GM12892 (cell line): ENCODE measurements at places on chromosomes 7 and 10.

DNA sequence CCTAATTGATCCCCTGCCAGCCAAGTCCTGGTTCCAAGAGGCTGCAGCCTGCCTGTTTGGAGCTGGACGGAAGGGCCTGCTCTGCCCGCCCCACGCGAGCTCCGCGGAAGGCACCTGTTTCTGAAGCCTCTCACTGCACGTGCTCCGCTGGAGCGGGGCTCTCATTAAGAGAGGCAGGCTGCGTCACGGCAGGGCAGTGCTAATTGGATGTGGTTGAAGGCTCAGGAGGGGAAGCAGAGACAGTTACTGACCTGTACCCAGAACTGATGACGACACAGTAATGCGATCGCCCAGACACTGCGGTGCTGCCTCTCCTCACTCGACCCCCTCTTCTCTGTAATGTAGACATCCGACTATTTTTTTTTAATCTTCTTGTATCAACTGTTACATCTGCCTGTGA, 411.1 kb upstream of the MGMT start:
- no peak for DNase-seq

GRCh38 chr10:96034625-96035024, 8.8 kb upstream of the CCNJ start:
- DNase-seq: no peak

DNA sequence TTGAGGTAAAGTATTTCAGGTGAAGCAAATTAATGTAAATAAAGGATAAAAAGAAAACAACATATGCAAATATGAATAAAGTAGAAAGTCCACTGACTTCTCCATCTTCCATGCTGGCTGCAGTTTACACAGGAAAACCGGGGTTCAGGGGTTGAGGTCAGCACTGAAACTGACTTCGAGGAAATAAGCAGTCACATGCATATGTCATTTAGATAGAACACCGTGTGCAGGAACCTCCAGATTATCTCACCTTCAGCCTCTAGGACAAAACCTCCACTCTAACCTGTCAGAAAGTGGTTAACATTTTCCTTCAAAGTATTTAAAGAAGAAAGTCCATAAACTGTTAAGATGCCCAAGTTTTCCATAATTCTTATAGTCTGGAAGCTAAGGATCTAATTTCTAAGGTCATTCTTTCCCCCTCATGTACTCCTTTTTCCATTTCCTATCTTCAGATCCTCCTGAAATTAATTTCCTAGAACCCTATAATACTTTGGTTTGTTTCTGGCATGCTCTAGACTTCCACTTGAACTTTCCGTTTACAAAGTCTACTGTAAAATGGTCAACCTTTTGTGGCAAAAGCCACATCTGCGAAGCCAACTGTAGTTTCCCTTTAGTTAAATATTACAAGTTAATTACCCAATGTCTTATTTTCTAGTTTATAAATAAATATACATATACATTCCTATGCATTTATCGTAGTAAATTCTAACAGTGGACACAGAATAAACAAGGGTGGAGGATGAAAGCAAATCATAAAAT, 173.3 kb downstream of the RAPGEF5 start:
- no peak for DNase-seq

DNA sequence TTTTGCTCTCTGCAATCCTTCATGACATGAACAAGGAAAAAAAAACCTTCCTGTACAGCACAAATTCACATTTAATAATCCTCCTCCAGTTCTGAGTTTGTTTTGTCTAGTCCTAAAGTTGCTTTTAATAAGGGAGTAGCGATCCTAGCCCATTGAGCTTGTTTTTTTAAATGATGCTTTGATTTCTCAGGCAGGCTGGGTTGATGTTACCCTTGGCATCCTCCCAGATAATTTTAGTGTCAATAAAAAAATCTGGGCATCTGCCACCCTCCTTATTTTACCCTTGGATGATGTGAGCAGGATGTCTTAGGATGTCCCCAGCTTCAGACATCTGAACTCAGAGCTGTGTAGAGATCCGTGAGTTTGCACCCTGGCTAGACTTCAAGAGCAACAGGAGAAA, 33.9 kb upstream of the PROSER2 start:
- DNase-seq: no peak

- no peak for DNase-seq
Measured at GRCh38 chr10:103062854-103063590, 130.1 kb downstream of the NT5C2 start.

- DNase-seq: peak; percentile 68
Measured at GRCh38 chr10:48670978-48671913, 13.4 kb upstream of the WDFY4 start.

DNA sequence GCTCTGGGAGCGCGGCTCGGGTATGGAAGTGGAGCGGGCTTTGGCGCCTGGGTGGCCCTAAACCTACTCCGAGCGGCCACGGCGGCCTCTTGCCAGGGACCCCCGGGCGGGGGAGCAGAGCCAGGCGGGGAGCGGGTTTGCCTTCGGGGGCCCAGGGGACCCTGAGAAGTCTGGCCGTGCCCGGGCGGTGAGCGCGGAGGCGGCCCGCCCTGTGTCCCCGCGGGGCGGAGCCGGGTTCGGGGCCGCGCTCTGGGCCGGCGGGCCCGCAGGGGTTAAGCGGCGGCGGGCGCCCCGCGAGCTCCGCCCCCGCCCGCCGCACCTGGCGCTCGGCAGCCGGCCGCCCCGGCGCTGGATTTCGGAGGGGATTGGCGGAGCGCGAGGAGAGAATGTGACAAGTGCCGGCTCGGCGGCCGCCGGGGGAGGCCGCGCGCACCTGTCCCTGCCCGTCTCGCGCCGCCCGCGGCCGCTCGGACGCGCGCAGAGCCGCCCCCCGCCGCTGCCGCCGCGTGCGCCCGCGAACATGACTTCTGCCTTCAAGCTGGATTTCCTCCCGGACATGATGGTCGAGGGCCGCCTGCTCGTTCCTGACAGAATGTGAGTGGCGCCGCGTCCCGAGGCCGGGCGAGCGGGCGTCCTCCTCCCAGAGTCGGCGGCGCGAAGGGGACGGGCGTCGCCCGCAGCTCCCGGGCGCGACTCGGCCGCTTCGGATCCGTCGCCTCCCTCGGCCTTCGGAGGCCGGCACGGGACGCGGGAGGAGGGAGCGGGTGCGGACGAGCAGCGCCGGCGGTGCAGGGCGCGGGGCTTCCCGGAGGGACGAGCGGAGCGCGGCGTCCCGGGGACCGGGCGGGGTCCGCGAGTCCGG, at the start of gene CELF2:
Gene CELF2, plus strand, starts transcription at position 303 of the 862 bp plus-strand sequence. Its CDS starts 218 bp downstream, at position 521.
- DNase-seq: peak; percentile 27

DNA sequence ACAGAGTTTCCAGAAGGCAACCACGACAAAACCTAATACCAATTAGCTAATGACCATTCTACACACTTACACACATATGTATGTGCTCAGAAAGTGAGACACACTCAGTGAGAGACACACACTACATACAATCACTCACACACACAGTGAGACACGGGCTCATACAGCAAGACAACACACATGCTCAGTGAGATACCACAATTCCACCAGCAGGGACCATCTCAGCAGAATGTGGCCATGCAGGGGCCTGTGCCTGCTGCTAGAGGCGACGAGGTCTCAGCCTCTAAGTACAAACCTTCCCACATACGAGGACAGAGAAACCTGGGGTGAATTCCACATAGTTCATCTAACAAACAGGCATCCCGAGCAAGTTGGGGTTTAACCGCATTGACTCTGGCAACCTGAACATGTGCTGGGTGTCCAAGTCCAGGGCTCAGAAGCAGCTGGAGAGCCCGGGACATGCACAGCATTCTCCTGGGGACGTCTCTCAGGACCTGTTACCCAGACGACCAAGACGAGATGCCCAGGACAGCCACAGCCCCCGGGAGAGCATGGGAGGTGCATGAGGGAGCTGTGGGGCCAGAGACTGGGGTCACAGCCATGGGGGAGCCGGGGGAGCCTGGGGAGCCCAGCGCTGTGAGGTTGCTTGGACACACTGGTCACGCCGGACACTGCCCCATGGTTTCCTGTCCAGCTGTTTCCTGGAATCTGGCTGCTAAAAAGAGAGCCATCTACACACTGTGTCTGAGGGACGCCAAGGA, 523.6 kb downstream of the PTPRN2 start:
- no peak for DNase-seq

- no peak for DNase-seq
Measured at GRCh38 chr10:96090463-96090800, 39.7 kb upstream of the ZNF518A start.

- no peak for DNase-seq
Measured at GRCh38 chr10:133401500-133401899, 7.5 kb downstream of the MTG1 start.

- DNase-seq: no peak
Measured at GRCh38 chr7:46356371-46356770, 435.3 kb upstream of the IGFBP3 start.

DNA sequence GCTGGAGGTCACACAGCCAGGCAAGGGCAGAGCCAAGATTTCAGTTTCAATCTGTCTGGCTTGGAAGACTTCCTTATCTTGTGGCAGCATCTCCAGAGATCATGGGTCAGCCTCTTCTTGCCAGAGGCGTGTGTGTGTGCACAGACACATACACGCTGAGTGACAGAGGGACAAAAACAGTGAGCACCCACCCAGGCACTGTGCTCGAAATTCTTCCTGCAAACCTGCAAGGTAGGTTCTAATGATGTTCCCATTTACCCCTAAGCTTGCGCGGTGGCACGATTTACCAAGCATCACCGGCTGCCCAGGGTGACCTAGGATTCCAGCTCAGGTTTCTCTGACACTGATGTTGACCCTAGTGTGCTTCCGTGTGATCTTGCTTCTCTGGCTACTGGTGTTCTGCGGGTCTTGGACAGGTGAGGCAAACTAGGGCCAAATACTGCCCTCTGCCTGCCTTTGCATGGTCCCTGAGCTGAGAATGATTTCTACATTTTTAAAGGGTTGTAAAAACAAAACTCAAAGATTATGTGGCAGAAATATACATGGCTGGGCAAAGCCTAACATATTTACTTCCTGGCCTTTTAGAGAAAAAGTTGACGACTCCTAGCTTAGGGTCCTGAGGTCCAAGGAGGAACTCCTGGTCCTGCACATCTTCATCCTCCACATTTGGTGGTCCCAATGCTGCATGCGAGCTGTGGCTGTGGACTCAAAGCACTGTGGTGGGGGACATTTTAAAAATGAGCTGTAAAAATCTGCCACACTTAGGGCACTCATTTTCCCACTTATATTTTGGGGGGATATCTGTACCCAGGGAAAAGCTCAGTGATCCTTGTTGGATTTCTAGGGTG, 268.5 kb downstream of the RPS24 start:
- no peak for DNase-seq

DNA sequence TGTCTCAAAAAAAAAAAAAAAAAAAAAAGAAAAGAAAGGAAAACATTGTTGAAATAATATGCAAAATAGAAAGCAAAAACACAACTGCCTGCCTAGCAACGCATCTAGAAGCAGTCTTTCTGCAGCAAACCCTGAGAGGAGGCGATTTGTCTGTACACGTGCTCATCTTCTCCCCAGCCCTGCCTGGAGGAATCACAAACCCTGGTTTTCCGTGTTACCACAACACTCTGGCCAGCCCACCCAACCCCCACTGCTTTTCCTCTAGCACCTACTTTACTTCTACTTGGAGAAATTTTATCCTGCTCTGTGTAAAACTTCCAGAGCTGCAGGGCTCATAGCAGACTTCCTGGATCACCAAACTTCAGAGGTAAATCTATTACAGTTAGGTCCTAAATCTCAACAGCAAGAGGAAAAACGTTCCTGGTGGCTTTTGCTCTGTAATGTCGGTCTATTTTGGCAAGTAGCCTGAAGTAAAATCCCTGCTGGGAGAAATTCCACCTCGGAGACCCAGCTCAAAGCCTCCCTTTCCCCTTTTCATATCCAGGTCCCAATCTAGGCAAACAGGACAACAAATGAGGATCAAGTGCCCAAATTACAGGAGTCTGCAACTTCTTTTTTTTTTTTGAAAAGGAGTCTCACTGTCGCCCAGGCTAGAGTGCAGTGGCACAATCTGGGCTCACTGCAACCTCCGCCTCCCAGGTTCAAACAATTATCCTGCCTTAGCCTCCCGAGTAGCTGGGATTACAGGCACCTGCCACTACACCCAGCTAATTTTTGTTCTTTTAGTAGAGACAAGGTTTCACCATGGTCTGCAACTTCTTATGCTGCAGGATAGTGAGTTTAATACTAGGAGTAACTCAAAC, 91.6 kb downstream of the DNMBP start:
- DNase-seq: no peak

DNA sequence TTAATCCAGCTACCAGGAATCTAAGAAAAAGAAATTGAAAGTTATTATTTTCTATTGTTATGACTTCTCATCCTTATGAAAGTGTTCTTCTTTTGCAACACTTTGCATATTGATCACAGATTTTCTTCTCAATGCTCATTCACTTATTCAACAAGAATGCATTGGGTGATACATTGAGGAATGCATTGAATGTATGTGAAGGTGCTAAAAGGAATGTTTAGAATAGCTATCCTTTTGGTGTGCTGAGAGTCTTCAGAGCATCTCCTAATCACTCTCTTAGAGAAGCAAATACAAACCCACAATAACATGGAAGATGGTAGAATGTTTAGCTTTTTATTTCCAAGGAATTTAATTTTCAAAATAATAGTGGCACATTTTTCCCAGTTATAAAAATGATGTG, 122.1 kb upstream of the KMT2E start:
- DNase-seq: no peak
